ENCODE measurements at places on chromosomes 5 and 9.

GRCh38 chr5:88808153-88808552 is 74.8 kb downstream of the MEF2C start:
- no peak for DNase-seq

DNA sequence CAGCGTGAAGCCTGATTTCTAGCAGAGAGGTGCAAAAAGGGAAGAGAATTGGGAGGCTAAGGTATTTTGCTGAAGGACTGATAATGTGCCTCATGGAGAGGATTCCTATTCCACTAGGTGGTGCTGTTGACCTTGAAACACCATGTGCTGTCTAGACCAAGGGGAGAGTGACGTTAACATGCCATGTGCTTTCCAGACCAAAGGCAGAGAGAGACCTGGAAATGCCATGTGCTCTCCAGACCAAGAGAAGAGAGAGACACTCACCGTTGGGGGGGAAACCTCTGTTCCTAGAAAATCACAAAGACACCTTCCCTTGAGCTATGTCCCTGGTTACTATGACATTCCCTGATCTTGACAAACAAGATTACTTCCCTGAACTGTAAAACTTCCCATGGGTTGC is 286.0 kb upstream of the TUSC1 start:
- DNase-seq: no peak

GRCh38 chr5:129909225-129909624 is 5.0 kb downstream of the CHSY3 start:
- DNase-seq: no peak

DNA sequence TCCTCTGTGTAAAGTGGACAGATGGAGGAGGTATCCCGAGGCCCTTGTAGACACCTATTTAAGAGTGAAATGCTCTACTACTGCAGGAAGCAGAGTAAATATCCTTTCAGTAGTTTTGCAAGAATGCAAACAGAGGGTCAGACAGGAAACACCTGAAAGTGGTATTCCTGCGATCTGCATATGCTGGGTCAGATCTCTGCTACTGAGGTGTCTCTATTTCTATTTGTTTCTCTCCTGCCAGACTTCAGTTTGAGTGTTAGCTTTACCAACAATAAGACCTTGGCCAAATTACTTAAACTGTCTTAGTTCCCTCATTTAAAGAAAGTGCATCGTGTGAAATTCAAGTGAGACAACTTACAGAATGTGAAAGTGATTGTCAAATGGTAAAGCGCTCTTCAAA is 47.6 kb downstream of the JAKMIP2 start:
- no peak for DNase-seq

- no peak for DNase-seq
Observed at GRCh38 chr5:38259809-38260160, 1.4 kb downstream of the EGFLAM start.

- no peak for DNase-seq
Observed at GRCh38 chr9:69748304-69748703, 11.5 kb downstream of the PTAR1 start.

DNA sequence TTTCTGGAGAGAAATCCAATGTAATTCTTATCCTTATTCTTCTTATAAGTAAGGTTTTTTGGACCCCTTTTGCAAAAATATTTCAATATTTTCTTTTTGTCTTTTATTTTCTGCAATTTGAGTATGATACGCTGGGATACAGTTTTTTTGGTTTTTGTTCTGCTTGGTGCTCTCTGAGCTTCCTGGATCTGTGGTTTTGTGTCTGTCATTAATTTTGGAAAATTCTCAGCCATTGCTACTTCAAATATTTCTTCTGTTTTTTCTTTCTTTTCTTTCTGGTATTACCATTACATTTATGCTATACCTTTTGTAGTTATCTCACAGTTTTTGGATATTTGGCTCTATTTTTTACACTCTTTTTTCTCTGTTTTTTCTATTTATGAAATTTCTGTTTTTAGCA is 50.1 kb downstream of the ZNF618 start:
- DNase-seq: no peak

- DNase-seq: no peak
Observed at GRCh38 chr5:24535646-24536045, 109.1 kb downstream of the CDH10 start.

GRCh38 chr9:96877269-96877668 is 23.0 kb upstream of the ZNF782 start:
- DNase-seq: no peak

DNA sequence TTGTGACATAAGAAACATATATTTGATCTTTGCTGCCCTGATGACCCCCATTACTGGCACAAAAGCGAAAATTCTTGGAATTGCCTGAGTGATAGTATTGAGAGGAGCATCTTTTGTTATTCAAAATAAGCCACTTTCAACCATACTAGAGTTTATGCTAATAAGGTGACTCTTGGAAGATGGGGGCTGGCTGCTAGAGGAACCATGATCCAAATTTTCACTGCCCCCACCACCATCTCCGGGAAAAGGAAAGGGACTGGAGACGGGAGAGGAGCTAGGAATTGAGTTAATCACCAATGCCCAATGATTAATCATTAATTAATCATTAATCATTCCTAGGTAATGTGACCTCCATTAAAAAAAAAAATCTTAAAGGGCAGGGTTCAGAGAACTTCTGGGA is 25.6 kb downstream of the FBXW11 start:
- no peak for DNase-seq

- no peak for DNase-seq
Observed at GRCh38 chr9:17859987-17860386, 281.1 kb downstream of the SH3GL2 start.

DNA sequence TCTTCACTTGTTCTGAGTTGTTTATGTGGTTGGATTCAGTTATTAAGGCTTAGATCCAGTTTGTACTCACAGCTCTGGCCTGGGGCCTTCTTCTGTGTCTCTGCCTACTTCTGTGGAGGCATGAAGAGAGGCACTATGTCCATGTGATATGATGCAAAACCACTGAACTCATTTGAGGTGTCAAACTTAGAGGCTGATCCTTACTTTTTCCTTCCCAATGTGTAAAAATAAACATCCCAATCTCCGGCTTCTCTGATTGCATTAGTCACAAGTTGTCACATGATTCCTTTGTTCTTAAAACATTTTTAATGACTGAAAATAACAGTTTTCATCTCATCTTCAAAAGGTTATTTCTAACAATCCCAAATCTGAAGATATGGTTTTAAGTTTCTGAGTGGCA is 276.0 kb upstream of the RGMB start:
- no peak for DNase-seq

GRCh38 chr5:75325242-75325641 is 11.8 kb upstream of the HMGCR start:
- no peak for DNase-seq

DNA sequence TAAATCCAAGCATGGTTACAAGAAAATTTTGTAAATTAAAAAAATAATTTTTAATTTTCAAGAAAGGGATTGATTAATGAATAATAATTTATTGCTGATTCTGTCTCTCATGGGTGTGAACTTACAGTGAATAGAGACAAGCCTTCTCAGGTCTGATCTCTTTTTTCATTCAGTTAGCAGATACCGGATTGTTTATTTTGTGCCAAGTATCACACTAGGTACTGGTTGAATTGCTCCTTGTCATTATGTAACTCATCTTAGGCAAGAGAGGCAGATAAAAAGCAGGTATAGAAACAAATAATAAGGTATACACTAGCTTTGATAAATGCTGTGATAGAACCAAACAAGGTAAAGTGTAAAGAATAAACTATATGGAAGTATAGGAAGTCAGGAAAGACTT is 283.3 kb downstream of the PJA2 start:
- DNase-seq: no peak

DNA sequence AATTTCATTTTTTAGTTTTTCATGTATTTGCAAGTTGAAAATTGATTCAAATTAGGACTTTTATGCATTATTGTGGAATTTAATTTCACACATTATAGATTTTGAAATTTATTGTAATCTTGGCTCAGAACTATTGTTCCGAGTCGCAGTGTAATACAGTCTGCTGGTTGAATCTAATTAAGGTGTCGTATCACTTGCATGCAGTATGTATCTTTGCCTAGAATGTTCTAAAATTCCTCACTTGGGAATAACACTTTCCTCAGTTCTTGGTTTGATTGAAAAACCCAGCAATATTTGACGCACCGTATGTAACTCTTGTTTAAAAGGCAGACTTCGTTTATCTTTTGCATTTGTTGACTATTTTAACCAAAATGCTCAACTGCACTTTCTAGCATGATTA is 49.4 kb downstream of the MELK start:
- DNase-seq: no peak

- DNase-seq: no peak
Observed at GRCh38 chr5:66307647-66308241, 163.6 kb downstream of the SREK1 start.

DNA sequence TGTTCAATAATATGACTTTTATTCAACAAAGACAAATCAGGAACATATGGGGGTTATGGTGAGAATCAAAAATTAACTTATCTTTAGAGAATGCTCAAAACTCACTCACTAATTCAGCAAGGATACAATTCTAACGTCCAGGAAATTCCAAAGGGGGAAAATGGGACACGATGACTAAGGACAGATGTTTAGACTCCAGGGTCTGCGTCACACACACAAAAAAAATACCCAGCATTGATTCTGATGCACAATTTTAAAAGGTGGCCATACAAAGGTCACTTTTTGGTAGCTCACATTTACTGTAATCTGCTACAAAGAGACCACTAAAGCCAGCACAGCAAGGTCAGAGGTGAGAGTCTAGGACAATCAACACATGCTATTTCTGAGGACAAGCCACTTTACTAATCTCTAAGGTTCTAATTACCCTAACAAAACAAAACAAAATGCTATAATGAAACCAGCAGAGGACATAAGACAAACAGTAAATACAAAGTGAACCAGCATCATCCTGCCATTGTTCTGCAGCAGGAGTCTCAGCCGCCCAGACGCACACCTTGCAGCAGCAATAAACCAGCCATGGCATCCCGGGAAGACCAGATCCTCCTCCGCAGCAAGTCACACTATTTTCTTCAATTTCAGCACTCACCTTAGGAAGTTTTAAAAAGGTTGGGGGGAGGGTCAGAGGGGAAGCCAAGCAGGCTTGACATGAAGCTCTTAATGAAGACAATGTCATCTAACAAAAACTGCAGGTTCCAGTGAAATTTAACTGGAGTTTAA is 57.8 kb downstream of the TTC39B start:
- no peak for DNase-seq

DNA sequence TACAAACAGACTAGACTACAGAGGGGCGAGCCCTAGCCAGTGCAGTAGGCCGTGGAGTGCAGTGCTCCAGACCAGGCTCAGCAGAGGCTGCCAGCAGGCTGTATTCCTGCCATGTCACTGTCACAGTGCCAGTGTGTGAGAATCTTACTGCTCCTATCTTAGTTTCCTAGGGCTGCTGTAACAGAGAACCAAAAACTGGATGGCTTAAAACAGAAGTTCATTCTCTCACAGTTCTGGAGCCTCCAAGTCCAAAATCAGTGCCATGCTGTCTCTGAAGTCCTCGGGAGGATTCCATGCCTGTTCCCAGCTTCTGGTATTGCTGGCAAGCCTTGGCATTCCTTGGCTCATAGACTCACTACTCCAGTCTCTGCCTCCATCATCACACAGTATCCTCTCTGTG is 75.0 kb upstream of the SAP30L start:
- no peak for DNase-seq

- DNase-seq: no peak
Observed at GRCh38 chr5:139856714-139857113, 61.1 kb downstream of the PSD2 start.

DNA sequence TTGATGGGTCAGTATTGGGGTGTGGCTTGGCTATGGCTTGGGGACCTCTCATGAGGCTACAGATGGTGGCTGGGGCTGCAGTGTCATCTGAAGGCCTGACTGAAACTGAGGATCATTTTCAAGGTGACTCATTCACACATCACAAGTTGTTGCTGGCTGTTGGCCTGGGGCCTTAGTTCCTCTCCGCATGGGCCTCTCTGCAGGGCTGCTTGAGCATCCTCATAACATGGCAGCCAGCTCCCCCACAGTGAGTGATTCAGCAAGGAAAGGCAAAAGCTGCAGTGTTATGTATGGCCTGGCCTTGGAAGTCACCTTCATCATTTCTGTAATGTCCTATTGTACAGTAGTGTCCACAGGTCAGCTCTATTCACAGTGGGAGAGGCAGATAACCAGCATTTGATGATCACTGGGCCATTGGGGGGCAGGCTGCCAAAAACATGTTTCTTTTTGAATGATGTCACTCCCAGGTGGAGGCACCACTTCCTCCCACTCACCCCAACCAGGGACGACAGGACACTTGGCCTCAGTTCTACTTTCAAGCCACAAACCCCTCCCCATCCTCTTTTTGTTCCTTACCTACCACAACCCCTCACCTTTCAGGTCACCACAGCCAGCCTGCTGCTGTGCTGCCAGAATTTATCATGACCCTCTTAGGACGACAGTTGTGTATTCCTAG is 14.4 kb downstream of the FGD3 start:
- no peak for DNase-seq

DNA sequence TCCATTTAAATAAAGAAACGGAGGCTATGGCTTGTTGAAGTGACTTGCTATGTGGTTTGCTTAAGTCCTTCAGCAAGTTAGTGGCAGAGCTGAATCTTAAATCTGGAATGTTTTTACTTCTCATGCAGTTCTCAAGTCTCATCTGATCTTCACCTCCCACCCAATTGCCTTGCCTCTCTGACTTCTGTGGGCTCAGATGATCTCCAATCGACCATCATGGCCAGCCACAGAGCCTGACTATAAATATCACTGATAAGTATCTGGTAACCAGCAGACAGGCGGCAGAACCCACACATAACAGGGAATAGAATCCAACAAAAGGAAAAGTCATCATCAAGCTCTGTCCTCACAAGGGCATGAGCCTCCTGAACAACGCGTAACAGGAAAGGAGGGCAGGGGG is 149.9 kb downstream of the FAM114A2 start:
- no peak for DNase-seq

GRCh38 chr9:111815285-111816070 is 20.7 kb upstream of the SHOC1 start:
- DNase-seq: no peak

GRCh38 chr9:124776954-124777648 is at the start of gene OLFML2A:
OLFML2A (plus strand) TSS chr9:124777133; CDS start chr9:124777271, 138 bp downstream.
- no peak for DNase-seq

GRCh38 chr5:154363411-154363810 is 82.4 kb upstream of the SAP30L start:
- DNase-seq: no peak

GRCh38 chr9:130197888-130198287 is 25.7 kb downstream of the NCS1 start:
- no peak for DNase-seq

DNA sequence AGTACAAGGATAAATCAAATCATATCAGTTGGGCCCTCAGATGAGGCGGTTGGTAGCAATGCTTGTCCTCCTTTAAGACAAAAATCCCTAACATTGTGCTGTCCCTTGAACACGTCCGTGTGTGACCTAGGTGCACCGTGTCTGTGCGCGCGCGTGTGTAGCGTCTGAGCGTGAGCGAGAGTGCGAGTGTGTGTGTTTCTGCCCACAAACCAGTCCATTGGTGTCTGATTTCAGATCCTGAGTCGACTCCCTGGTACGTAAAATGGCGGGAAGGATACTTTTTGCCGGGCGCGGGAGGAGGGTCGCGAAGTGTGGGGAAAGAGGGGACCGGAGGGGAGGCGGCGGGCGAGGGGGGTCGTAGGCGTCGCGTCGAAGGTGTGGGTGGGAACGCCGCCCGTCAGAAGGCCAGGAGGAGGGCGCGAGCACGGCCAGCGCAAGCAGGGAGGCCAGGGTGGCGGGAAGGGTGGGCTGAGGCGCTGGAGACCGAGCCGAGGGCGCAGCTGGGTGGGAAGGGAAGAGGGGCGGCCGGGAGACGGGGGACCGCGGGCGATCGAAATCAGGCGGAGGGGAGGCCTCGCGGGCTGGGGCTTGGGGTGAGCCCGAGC is 8.9 kb downstream of the OTP start:
- DNase-seq: no peak

Measured in stimulated activated CD4-positive, alpha-beta T cell treated with anti-CD3 and anti-CD28 coated beads, Interleukin-1b, Interleukin-23, amount 100 ng/mL, for 1 hour (primary cell).